ENCODE measurements at places on chromosomes 6 and 20.

- DNase-seq: no peak
Observed at GRCh38 chr6:5179917-5180316, 80.8 kb downstream of the LYRM4 start.

- DNase-seq: no peak
Observed at GRCh38 chr20:62233684-62234083, 4.6 kb upstream of the OSBPL2 start.

DNA sequence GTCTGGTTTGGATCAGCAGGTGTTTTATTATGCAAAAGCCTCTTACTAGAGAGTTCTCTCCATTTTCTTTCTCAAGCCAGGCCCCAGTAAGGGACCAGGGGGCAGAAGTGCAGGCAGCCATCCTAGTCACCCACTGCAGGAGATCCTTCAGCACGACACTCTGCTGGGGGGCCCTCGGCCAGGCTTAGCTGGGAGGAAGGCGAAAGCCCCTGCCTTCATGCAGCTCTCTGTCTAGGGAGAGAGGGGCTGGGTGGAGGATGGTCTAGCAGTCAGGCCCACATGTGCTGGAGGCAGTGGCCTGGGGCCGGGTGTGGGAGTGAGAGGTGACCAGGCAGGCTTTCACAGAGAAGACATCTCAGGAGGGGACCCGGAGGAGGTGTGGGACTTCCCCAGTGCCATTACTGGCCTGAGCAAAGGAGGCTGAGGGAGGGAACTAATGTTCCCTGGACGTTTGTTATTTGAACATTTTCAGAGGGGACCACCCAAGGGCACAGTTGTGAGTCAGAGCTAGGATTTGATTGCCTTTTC lies 33.5 kb upstream of the VSTM2L start:
- peak; percentile 2 for DNase-seq

- no peak for DNase-seq
Observed at GRCh38 chr6:15395087-15395486, 149.2 kb downstream of the JARID2 start.

- peak; percentile 36 for DNase-seq
Observed at GRCh38 chr6:32291543-32291942, 67.7 kb upstream of the NOTCH4 start.

- DNase-seq: peak; percentile 17
Observed at GRCh38 chr6:30013291-30013922, 47.7 kb upstream of the POLR1H start.

DNA sequence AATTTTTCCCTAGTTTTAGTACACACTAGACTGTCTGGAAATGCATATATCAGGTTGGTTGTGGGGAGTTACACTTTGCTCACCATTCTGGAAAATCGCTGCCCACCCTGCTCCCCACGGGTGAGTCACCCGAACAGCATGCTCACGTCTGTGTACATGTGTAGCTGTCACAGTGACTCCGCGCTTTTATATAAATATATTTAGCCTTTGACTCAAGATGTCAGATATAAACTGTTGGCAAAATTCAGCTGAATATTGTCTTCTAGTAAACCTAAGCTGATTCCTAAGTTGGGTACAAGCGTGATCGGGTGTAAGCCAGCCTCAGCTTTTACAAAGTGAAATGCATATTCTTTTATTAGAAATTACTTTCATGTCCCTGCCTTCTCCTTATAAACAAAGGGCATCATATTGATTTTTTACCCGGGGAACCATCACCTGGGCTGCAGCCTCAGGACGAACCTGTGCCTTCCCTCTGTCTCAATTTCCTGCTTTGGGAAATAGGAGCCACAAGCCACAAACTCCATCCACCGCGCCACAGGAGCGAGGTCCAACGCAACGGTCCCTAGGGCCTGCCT lies 4.3 kb downstream of the SDCBP2 start:
- DNase-seq: peak; percentile 56

- no peak for DNase-seq
Observed at GRCh38 chr6:118645395-118645794, 6.0 kb downstream of the CEP85L start.

DNA sequence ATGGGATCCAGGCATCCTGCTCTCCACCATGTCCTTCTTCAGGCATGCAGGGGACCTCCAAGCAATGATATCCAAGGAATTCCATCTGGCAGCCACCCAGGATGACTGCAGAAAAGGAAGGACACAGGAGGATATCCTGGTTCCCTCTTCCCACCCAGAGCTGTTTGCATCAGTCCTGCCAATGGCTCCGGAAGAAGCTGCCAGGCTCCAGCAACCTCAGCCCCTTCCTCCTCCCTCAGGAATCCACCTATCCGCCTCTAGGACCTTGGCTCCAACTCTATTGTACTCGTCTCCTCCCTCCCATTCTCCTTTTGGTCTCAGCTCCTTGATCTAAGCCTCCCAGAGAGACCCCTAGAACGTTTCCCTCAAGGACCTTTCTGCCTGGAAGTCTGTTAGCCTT lies 733 bp upstream of the PSORS1C2 start:
- no peak for DNase-seq

DNA sequence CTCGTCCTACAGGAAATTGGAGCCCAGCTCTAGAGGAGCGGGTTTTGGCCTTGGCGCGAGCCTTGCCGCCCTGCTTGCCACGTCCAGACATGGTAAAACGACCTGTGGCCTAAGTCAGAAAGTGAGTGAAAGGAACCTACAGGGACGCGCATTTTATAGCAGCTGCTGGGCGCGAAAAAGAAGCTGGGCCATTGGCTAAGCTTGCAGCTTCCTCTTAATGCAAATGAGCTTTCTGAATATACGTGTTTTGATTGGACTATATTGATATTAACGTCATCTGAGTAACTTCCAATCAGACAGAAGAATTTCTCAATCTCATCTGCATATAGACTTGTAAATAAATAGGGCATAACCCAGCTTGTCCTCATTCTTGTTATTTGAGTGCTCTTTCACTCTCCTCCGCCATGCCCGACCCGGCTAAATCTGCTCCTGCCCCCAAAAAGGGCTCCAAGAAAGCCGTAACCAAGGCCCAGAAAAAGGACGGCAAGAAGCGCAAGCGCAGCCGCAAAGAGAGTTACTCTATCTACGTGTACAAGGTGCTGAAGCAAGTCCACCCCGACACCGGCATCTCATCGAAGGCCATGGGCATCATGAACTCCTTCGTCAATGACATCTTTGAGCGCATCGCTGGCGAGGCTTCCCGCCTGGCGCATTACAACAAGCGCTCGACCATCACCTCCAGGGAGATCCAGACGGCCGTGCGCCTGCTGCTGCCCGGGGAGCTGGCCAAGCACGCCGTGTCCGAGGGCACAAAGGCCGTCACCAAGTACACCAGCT lies 18.9 kb downstream of the OR2B2 start:
- peak; percentile 90 for DNase-seq

DNA sequence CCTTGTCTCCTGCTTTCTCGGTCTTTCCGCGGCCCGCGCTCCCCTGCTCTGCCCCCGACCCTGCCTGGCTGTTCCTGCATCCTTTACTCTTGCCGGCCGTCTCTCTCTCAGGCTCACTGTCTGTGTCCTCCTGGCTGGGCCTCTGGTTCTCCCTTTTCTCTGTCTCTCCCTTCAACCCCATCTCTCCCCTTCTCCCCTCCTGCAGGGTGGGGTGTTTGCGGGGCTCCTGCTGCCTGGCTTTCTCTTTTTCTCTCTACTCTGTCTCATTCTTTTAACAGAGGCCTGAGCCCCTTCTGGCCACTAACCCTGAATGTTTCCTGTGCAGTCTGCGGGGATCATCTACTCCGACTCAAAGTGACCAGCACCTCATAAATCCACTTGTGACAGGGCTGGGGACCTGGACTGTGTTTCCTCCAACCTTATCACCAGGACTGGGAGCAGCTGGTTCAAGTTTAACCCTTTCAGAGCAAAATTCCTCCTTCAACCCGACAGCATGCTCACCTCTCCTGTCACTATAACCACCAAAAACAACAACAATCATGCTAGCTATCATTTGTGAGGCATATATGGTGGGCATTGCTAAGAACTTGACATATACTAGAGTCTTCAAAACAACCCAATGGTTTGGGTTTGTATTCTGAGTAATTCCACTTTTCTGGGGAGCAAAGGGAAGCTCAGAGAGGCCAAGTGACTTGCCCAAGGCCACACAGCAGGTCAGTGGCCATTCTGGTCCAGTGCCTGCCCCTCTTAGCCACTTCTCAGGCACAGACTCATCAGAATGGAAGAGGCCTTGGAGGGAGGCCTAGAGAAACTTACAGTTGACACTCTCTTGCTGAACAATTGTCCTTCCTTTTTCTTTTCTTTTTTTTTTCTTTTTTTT lies 811 bp upstream of the RSPO4 start:
- DNase-seq: no peak

DNA sequence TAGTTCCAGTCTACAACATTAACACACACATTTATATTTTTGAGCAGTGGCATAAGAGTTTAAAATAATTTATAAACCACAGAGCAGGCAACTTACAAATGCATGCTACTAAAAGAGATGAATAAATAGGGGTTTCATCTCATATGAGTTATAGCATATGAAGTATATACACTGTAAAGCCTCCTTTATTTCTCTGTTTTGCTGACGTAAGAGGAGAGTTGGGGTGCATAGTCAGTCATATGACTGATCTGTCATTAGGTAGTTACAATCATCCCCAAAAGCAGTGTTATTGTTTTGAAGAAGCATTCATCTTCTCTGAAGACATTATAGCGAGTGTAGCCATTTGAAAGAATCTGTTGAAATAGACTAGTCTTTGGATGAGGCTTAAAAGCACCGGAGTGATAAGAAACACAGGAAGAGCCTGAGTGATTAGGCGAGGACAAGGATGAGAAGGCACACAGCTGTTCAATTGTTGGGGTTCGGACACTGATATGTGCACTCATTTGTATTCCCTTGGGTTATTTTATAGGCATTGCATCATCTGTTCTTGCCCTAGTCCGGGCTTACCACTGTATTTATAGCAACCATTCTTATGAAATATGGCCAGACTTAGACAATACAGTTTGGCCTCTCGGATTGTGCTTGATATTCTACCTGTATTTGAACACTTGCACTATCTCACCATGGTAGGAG lies 325.7 kb downstream of the SAMD5 start:
- no peak for DNase-seq

GRCh38 chr6:131116755-131117360 lies 18.4 kb upstream of the AKAP7 start:
- DNase-seq: peak; percentile 86

DNA sequence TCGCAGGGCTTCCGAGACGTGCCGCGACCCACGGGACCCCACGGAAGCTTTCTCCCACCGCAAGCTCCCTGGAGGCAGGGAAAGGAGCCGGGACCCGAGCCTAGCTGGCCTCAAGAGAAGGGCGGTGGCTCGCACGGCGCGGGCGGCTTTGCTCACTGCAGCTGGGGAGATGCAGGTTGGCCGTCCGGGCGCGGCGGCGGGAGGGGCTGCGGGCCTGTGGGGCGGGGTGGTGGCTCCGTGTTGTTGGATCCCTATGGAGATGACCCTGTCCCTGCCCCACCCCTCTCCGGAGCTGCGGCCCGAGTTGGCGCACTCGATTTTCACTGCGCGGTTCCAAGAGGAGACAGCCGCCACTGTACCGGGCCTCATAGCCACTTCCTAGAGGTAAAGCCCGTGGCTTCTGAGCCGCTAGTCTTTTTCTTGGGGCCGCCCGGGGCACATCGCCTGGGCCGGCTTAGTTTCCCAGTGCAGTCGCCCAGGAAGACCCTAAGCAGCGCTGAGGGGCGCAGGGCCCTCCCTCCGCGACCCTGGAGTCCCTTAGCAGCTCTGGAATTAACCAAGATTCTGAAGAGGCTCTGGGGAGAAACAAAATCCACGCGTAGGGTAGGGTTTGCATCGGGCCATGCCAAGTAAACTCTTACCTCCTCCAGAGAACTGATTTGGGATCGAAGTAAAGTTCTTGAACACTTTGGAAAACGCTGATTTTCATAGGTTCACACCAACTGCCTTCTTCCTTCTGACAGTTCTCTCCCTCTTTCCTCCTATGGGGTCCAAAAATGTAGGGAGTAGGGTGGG lies at the start of gene ECT2L:
Gene ECT2L, plus strand, starts transcription at position 279 of the 795 bp plus-strand sequence. CDS start 17,188 bp downstream, outside the sequence.
- DNase-seq: no peak

DNA sequence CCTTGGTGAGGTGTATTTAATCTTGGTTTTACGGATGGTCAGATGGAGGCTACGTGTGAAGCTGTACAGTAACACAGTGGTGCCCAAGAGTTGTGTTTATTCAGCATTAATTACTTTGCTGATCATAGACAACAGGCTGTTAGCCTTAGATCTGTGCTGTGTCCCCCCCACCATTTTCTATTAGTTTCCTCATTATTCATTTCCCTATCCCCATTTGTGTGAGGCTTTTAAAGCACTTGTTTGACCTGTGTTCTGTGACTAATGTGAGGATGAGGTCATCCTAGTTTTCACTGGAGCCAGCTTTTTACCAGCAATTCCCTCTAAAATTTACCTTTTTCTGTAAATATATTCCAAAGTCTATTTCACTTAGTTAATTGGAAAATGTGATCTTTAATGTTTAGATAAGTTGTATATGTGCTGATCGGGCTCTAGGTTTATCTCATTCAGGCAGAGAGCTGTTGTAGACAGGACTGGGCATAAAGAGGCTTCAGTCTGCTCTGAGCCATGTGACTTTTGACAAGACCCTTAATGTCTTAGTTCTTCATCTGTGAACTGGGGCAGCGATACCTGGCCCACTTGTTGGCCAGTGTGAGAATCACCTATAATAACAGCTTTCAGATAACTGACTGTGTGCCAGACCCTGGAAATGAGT lies 8.4 kb downstream of the MAPRE1 start:
- DNase-seq: peak; percentile 63

All from suppressor macrophage treated with lipopolysaccharide for 1 hour (primary cell).